ENCODE measurements at places on chromosomes 4 and X.

GRCh38 chrX:105502336-105502735, 281.8 kb upstream of the TEX13A start:
- no peak for DNase-seq

- DNase-seq, result no peak
Observed at GRCh38 chr4:30924495-30924894, 204.3 kb downstream of the PCDH7 start.

DNA sequence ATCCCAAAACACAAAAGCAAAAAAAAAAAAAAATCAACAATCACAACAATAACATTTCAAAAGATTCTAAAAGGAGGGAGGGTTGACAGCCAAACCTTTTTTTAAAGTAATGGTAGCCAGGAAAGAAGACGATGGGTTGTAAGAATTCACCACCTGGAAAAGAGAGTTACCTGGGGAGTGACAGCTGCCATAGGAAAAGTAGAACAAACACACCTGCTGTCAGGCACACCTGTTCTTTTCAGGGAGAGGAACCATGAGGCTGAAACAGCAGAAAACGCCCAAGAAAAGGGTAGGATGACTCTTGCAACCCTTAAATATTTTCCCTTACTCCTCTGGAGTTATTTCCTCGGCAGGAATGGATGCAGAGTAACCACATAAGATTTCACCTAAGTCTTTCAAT, 388.4 kb upstream of the TEX13C start:
- DNase-seq, result no peak

DNA sequence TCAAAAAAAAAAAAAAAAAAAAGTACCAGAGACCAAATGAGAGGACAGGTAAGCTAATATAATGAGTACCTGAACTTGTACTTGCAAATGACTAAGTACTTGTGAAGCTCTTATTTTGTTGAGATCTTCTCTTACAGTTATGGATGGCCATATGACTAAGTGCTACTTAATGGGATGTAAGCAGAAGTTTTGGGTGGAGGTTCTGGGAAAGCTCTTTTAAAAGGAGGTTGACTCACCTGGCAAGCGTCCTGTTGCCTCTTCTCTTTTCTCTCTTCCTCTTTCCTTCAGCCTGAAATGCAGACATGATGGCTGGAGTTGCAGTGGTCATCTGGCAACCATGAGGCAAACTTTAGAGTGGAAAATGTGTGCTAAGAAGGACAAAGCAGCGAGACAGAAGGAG, 36.9 kb upstream of the MED14 start:
- no peak for DNase-seq

GRCh38 chr4:17316566-17316965, 195.3 kb downstream of the QDPR start:
- DNase-seq, result no peak

GRCh38 chr4:2617955-2618354, 81.5 kb downstream of the FAM193A start:
- no peak for DNase-seq

DNA sequence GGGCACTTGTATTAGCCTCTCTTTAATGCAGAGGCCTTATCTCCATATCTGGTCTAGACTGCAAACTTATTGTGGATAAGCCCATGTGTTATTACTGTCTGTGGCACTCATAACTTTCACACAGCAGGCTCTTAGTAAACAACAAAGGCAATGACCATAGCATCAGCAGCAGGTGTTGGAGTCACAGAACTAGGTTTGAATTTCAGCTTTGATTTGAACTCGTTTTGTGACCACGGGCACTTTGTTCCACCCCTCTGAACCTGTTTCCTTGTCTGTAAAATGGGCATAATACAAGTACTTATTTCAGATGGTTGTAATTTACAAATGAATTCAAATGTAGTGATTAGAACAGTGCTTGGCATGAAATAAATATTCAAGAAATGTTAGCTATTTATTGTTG, 121.8 kb upstream of the C1GALT1C1 start:
- DNase-seq, result no peak

- DNase-seq, result no peak
Observed at GRCh38 chr4:176849076-176849475, 56.4 kb upstream of the VEGFC start.

Measured in sigmoid colon (tissue), 7 donors.